ENCODE measurements at places on chromosomes 12 and 14.

DNA sequence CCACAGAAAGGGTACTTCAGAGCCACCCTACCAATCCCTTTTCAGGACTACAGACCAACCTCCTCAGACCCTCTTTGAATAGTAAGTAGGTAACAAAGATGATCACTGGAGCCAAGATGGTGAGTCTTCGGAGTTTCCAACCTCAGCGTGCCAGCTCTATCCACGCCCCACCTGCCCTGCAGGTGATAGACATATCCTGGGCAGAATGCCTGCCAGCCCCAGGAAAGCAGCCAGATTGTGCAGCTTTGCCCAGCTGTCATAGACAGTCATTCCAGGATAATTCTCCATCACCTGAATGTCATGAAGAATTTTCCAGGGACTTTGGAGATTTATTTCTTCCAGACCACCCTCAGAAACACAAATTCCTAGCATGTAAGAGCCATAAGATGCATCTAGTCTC lies 434.4 kb downstream of the RGS6 start:
- no peak for DNase-seq

DNA sequence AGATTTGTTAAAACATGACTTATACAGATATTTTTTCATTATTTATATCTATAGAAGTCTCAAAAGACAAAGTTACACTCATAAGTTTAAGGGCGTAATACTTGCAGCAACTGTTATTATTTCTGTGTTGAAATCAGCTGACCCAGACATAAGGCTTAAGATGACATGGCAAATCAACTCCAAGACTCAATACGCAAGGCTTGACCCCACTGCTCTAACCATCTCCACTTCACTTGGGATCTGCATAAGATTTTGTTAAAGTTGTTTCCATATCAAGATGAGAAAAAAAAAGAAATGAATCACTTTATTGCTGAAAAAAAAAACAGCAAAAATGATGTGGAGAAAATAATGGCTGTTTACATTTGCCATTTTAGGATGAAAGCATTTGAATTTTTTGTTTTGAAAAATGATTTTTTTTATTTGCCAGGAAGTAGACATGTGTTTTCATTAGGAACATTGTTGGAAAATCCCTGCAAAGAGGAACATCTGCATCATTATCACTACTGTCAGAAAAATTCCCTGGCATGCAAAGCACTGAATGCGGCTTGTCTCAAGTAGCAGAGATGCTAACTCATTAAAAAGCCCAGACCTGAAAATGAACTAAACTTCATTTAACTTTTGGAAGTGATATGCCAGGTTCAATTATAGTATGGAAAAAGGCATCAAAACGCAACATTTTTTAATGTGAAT lies 73.5 kb downstream of the LIN7A start:
- no peak for DNase-seq

DNA sequence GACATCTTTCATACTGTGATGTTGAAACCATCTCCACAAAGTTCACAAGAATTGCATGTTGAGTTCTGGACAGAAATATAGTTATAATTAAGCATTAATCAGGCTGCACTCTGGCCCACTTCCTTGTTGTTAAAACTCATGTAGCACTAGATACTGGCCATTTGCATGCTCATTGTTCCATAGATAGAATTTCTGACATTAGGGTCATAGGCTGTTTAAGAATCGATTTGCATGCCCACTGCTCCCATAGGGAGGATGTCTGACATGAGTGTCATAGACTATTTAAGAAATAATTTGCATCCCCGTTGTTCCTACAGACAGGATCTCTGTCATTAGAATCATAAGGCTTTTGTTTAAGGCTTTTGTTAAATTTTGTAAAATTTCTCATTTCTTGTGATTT lies 50.2 kb downstream of the MYF5 start:
- no peak for DNase-seq

- DNase-seq, result no peak
These were observed 178.6 kb upstream of the GARIN2 start for GRCh38 chr14:67010602-67011001.

DNA sequence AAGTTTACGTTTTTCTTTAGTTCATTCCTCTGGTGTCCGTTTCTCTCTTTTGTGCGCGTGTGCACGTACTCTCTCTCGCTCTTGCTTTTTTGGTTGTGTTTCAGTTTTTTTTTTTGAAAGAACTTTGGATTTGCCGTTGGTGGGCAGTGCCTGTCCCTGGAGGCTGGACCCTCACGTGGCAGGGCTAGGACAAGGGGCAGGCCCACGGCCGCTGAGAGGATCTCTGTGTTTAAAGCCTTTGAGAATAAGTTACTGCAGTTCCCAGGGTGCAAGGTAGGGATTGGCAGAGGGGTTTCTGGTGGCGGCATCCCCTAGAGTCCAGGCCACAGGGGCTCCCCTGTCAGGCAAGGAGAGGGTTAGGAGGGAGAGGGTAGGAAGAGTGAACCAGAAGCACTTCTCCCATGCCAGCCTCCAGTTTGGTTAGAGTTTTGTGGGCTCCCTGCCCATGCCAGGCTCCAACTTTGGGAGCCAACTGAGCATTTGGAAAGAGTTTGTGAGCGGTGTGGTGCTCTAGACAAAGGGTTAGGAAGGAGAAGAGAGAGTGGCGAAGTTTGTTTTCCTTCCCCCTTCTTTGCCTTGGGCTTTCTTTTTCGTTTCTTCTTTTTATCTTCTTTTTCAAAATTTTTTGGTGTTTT lies 30.5 kb downstream of the ZFHX2 start:
- no peak for DNase-seq

- peak; percentile 68 for DNase-seq
These were observed 505 bp upstream of the DENND5B start for GRCh38 chr12:31591380-31591901.

- DNase-seq, result no peak
These were observed 240.2 kb upstream of the CLEC14A start for GRCh38 chr14:38496092-38496491.

DNA sequence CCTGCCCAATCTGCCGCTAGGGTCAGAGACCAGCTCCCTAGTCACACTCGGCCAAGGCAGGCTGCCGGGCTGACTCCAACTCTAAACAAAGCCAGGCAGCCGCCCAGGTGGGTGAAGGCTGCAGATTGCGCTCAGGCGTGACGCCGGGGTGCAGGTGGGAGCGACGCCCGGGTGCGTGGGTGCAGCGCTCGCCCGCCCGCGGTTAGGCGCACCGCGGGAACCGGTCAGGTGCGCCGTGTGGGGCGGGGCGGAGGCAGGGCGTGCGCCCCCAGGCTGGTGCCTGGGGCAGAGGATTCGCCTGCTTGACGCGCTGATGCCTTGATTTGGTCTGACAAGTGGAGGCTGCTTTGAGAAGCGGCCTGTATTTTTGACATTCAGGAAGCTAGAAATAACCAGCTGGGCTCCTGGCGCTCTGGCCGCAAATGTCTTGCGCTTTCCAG lies 126.7 kb upstream of the HIF1A start:
- no peak for DNase-seq

DNA sequence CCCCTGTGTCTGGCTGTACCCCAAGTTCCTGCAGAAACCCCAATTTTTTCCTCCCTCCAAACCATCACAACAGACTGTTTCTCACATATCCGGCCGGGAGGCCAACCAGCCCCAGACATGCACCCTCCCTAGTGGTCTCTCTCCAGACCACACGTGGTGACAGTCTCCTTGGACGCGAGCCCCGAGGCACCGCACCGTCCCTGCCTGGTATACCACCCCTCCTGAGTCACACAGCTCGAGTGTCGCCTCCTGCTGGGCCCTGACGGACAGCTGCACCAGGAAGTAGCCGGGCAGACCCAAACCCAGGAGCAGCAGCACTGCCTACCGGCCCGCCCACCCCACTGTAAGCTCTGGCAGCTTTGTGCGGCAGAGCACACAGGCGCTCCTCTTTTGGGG lies 97.4 kb downstream of the RFLNA start:
- no peak for DNase-seq

DNA sequence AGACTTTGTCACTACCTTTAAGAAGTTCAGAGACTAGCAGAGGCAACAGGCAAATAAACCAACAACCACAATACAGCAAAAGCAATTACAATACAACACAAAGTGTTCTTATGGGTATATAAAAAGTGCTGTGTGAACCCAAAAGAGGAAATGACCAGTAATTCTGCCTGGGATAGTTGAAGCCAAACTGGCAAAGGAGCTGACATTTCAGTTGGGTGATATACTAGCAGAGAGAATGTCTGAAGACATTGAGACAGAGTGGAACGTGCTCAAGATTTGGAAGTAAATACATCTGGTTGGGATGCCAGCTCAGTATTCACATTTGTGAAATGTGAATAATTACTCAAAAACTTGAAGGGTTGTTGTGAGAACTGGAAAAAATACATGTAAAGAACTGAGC lies 80.6 kb upstream of the GTF2A1 start:
- DNase-seq, result no peak

- DNase-seq, result no peak
These were observed 65.1 kb upstream of the DYNC1H1 start for GRCh38 chr14:101899263-101899662.

DNA sequence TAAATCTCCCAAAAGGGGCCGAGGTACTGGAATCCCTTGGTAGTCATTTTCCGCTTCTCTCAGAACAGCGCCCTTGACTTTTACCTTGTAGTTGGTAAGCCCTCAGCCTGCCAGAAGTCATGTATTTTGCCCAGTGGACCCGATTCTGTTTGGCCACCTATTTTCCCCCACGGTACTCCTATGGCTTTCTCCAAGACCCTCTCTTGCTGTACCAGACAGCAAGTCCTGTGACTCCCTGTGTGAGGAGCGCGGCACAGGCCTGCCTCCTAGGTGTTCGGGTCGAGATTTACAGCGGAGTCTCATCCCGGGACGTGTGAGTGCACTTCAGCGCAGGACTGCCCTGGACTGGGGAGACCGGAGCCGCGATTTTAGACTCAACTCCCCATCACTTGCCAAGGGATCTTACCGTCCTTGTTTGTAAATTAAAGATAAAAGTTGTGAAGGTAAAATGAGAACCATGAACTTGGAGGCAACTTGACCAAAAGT lies 1.1 kb upstream of the MBD6 start:
- DNase-seq, result peak; percentile 86

DNA sequence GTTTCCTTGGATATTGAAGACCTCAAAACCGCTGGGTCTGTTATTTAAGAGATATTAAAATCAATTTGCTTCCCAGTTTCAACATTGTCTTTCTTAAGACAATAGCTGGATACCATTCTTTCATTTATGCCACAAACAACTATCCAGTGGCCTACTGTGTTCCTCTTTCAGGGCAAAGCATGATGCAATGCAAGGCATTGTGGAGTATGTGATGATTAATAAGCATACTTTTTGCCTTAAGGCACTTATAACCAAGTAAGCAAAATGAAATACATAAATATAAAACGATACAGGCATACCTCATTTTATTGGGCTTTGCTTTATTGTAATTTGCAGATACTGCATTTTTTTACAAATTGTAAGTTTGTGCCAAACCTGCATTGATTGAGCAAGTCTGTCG lies 45.5 kb downstream of the SCN8A start:
- DNase-seq, result no peak

GRCh38 chr14:104428333-104428851 lies 151.2 kb upstream of the C14orf180 start:
- no peak for DNase-seq

DNA sequence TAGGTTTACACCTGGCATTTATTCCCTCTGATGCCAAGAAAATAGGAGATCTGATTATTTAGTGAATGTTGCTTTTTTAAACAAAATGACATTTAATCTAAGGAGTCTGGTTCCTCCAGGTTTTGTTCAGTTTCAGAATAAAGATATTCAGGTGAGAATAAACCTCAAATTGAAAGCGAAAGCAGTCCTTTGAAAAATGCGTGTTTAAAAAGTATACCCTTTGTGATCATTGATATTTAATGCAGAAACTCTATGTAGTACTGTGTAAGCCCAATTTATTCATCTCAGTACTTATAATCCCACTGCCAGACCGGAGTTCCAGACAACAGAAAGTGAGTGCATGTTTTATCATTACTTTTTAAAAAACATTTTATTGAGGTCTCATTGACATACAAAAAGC lies 210.2 kb downstream of the KCNC2 start:
- no peak for DNase-seq

DNA sequence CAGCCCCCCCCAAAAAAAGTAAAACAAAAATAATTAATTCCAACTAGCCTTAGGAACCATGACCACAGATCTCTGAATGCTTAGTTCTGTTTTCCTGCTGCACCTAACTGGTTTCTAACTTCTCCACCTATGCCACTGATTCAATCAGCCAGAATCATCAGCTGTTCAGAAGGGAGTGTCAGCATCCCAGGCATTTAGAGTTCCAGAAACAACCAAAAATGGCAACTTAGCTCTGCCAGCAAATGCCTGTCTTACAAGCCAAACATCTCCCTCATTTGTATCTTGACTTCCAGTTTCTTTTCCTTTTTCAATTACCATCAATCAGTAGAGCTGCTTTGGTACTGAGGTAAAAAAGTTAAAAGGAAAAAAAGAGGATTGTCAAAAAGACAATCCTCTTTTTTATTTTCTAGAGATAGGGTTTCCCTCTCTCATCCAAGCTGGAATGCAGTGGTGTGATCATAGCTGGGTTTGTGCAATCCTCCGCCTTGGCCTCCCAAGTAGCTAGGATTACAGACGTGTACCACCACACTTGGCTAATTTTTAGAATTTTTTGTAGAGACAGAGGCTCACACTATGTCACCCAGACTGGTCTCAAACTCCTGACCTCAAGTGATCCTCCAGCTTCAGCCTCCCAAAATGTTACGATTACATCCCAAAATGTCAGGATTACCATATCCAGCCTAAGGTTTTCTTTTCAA lies 45.2 kb upstream of the ISM2 start:
- no peak for DNase-seq

GRCh38 chr12:73612551-73612950 lies 925.1 kb upstream of the ATXN7L3B start:
- no peak for DNase-seq

DNA sequence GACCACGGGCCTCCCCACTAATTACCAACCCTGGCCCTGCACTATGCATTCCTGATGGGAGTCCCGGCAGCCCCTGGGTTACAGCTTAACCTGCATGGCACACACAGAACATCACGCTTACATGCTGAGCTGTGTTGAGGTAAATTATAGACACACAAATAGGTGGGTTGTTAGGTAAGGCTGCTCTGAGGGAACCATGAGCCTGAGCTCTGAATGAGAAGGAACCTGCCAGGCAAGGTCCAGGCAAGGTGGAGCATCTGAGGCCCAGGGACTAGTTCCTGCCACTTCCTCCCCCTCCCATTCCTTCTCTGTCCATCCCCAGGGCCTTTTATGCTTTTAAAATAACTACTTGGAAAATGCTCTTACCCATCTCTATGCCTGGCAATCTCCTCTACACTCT lies 82.7 kb upstream of the ESRRB start:
- DNase-seq, result no peak

- no peak for DNase-seq
These were observed 376.3 kb upstream of the RGS6 start for GRCh38 chr14:71555654-71556559.

GRCh38 chr12:120257041-120257821 lies 8.3 kb downstream of the PXN start:
- DNase-seq, result peak; percentile 83

DNA sequence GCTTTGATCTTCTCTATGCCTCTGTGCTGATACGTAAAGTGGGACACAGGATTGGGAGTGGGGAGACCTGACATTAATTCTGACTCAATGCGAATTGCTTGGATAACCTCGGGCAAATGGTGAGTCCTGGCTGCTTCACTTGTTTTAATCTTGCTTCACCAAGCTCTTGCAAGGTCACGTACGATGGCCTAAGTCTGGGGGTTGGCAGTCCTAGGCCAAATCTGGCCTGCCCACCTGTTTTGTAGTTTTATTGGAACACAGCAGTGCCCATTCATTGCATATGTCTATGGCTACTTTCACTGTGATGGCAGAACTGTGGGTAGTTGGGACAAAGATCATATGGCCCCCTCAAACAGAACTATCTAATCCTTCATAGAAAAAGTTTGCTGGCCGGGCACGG lies 13.4 kb downstream of the CLSTN3 start:
- DNase-seq, result no peak

- DNase-seq, result no peak
These were observed 274.7 kb downstream of the SEC23A start for GRCh38 chr14:38828183-38828827.
